Activated CD8-positive, alpha-beta memory T cell treated with anti-CD3 and anti-CD28 coated beads for 1 hour (primary cell): ENCODE measurements at places on chromosomes 11 and 22.

- no peak for DNase-seq
Observed at GRCh38 chr11:119107538-119108145, 498 bp downstream of the C2CD2L start.

DNA sequence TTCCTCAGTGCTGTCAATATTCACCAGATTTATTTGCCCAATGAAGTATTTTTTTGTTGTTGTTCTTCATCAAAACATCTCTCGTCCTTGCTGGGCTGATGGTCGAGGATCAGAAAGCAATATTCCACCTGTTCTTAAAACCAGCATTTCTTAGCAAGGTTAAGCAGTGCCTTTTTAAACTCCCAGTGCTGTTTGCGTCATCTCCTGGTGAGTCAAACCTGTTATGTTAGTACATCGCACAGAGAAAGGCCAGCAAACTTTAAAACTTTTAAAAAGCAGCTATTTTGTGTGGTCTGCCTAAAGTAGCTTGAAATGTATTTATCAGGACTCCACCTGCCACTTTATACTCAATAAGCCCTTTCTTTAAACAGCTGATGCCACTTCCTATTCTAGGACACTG, 802.0 kb downstream of the KCNA4 start:
- no peak for DNase-seq

GRCh38 chr11:12050470-12051286, 42.3 kb upstream of the DKK3 start:
- DNase-seq = no peak

GRCh38 chr11:118792570-118793124, 1.7 kb upstream of the DDX6 start:
- DNase-seq = no peak

GRCh38 chr11:103880968-103881367, 155.5 kb upstream of the DDI1 start:
- DNase-seq = no peak

GRCh38 chr22:43118953-43119458, 8.5 kb downstream of the BIK start:
- DNase-seq = no peak

GRCh38 chr22:17803609-17804270, 29.5 kb upstream of the BID start:
- DNase-seq = no peak

DNA sequence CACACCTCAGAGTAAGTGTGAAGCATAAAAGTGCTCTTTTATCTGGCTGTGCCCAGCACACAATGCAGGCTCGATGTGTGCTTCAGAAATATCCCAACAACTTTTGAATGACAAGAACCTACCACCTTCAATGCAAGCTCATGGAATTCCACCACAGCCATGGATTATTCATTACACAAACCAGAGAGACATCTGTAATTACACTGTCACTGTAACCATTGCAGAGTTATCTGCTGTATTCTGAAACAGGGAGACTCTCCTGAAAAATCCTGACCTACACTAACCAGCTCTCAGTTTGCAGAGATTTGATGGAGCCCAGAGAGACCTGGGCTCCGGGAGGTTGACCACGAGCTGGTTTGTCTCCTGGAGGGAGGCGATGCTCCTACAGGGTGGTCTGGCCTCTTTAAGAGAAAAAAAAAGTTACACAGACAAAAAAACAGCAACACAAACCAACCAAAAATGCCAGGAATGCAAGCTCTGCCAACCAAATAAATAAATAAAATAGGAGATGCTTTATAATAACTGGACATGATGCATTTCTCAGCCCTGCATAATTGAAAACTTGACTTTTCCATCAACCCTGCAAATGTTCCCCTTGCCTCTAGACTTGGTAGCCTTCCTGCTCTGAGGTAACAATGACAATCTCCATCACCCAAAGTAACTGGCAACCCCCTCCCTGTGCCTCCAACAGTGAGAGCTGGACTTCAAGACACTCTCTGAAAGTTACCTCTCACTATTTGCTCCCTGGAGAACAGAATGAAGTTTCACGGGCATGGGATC, 69.7 kb downstream of the ETS1 start:
- DNase-seq = no peak

DNA sequence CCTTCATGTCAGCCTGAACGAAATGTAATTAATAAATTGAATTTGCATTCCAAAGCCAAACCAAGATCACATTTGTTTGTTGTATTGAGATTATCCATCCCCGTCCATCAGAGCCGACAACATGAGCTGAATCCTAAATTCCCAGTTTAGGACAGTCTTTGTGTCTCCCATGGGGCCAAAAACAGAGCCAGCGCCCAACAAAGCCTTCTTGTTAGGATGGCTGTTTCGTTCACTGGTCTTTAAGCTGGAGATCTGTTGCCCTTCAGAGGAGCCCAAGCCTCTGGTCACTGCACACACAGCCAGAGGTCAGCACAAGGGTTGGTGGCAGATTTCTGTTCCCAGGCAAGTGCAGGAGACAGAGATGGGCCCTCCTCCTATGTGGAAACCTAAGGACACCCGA, 25.8 kb downstream of the DSCAML1 start:
- no peak for DNase-seq
